ENCODE measurements at places on chromosomes 2 and 18.

- DNase-seq = no peak
Measured at GRCh38 chr2:191250400-191250799, 5.2 kb downstream of the MYO1B start.

- DNase-seq = no peak
Measured at GRCh38 chr18:77191071-77191751, 58.4 kb upstream of the GALR1 start.

DNA sequence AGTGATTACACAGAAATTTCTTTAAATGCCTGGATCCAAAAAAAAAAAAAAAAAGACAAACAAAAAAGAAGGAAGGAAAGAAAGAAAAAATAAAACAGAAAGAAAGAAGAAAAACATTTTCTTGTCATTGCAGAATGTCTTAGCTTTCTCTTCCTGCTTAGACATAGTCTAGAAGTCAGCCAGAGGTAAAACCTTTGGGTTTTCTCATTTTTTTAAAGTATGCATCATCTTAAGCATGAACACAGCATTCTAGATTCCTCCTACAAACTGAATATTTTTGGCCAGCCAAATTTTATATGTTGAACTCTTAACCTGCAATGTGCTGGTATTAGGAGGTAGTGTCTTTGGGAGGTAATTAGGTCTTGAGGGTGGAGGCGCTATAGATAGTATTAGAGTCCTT, 243.9 kb downstream of the TRIB2 start:
- no peak for DNase-seq

GRCh38 chr2:174939046-174939445, 66.1 kb downstream of the CHN1 start:
- DNase-seq = no peak

- DNase-seq = peak; percentile 73
Measured at GRCh38 chr2:117470311-117471095, 344.0 kb upstream of the DDX18 start.

DNA sequence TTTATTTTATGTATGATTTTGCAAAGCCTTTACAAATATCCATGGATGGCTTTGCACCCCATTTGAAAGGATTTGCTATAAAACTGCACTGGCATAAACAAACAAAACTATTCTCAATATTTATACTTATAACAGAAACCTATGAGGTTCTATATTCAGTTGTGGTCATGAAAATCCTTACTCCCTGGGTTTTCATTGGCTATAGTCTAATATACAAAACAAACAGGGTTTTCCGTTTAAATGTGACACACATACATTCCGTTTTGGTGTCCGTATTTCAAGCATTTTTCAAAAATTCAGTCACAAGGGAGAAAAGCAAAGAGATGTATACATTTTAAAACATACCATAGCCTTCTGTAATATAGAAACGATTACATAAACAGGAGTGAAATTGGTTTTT, 100.0 kb downstream of the TCF4 start:
- no peak for DNase-seq

DNA sequence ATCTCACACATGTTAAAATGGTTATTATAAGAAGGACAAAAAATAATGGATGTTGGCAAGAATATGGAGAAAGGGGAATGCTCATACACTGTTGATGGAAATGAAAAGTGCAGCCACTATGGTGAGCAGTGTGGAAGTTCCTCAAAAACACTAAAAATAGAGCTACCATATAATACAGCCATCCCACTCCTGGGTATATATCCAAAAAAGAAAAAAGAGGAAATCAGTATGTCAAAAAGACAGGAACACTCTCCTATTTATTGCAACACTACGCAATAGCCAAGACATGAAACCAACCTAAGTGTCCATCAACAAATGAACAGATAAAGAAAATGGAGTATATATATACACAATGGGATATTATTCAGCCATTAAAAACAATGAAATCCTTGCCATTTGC, 642.6 kb downstream of the RNF144A start:
- no peak for DNase-seq

DNA sequence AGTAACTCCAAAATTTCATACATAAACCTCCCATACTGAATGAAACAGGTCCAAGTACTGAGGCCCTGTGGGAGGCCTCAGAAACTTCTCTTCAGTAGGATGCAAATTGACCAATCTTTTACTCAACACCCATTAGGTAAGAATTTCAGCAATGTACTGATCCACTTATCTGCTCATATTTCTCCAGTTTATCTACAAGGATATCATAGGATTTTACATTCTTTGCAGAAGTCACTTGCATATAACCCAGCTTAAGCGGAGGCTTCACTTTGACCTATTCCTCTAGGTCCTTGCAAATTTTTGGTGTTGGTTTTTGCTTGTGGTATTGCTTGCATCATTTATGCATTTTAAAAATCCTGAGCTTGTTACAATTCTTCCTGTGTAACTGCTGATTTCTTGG, 28.8 kb upstream of the SLC3A1 start:
- no peak for DNase-seq

DNA sequence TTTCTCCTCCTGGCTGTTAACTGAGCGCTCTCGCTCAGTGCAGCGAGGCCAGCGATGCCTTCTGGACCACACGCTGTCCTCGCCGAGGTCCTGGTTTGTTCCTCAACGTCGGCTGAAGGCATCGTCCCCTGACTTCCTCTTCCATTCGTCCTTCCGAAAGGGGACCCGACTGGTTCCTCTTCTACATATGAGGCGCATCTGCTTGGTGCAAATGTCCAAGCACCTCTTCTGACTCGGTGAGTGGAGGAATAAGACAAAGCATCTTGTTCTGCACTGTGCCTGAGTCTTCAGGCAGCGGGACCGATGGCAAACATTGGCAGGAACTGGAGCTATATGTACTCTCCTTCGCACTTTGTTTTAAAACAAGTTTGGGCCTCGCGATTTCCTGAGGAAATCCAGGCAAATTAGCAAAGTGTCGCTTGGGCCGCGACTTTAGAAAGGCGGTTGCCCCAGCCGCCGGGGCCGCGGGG, 621 bp upstream of the KCNS3 start:
- DNase-seq = peak; percentile 44

DNA sequence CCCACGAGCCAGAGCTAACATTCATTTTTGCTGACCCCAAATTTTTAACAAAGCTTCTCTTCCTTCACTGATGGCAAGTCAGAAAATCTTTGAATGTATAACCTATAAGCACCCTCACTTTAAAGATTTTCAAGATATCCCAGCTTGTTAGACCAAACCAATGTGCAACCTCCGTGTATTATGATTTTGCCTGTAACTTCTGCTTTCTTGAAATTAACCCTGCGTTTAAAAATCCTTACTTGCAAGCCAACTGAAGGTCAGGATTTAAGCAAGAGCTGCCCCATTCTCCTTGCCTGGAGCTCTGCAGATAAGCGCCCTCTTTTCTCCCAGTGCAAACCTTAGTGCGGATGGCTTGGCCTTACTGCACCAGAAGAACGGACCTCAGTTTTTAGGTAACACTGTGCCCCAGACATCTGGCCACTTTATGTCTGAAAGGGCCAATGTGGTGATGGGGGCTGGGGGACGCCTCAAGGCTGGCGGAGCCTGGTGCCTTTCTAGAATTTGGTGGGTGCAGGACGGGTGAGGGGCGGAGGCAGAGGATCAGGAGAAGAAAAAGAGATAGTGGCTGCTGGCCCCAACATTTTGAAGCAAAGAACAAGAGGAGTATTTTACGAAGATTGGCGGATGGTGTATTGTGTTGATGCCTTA, 805 bp upstream of the TNFRSF11A start:
- no peak for DNase-seq

GRCh38 chr2:157480182-157480961, 36.5 kb upstream of the CYTIP start:
- no peak for DNase-seq

- DNase-seq = peak; percentile 43
Measured at GRCh38 chr18:70289351-70290312, 787 bp downstream of the SOCS6 start.

DNA sequence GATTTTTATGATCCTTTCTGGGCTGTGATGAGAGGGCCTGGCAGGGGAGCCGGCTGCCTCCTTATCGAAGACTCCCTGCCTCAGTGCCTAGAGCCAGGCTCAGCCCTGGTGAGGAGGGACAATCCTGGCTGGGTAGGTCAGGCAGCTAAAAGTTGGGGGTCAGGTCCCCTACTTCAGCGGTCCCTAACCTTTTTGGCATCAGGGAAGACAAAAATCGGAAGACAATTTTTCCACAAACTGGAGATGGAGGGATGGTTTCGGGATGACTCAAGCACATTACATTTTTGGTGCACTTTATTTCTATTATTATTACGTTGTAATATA, 53.1 kb downstream of the HS1BP3 start:
- no peak for DNase-seq

GRCh38 chr2:216879727-216880508, 20.1 kb upstream of the TNP1 start:
- no peak for DNase-seq

DNA sequence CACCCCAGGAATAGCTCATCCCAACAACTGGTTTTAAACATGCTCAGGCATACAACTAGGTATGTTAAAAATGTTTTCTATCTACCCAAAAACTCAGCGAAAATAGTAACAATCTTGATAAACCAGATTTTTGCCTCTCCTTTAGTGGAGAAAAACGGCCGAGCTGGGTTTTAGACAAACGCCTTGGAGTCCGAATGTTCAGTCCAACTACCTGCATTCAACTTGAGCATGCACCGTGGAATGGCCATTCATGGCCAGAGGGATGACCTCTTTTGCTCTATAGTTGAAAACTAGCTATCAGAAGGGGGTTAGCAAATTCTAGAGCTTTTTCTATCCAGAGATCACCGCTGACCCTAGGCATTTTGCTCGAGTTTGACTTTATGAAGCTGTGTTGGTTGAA, 30.8 kb downstream of the PDIA6 start:
- no peak for DNase-seq

- DNase-seq = no peak
Measured at GRCh38 chr2:159614534-159615366, 1.6 kb downstream of the BAZ2B start.

DNA sequence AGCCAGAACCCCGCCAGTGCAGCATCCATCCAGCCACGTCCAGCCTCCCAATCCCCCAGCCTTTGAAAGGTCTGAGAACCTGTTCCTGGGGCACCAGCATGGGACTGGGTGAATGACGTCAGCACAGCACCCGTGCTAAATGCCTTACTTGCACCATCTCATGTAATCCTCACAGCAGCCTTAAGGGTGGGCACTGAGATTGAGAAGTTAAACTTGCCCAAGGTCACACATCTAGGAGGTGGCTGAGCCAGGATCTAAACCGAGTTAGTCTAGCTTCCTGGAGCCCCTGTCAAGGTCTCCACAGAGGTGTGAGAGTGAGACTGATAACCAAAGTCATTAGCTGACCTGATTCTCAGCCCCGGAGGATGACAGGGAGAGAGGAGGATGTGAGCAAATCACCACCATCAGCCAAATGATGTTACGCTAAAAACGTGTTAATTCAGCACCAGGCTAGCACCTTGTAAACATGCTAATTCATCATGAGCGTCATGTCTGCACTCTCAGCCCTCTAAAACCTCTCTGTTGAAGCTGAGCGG, 4.6 kb downstream of the CD8A start:
- DNase-seq = no peak

- DNase-seq = no peak
Measured at GRCh38 chr2:218020281-218020680, 17.5 kb upstream of the TNS1 start.

DNA sequence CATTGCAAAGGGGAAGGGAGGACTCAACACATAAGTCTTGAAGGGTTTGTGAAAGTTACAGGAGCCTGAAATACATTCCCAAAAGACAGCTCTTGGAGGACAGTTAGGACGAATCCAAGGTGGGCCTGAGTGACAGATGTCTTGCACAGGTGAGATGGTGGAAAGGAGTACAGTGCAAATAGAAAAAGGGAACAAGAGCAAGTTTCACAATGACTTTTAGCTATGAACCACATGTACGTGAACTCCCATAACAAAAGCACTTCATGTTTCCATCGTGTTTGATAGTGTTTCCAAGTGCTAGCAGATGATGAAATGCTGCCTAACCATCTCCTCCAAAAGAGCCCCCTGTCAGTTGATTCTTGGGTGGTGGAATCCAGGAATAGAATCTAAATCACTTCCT, 1.8 kb downstream of the IL18RAP start:
- DNase-seq = no peak

- no peak for DNase-seq
Measured at GRCh38 chr18:55422456-55423180, 165.4 kb downstream of the TCF4 start.

DNA sequence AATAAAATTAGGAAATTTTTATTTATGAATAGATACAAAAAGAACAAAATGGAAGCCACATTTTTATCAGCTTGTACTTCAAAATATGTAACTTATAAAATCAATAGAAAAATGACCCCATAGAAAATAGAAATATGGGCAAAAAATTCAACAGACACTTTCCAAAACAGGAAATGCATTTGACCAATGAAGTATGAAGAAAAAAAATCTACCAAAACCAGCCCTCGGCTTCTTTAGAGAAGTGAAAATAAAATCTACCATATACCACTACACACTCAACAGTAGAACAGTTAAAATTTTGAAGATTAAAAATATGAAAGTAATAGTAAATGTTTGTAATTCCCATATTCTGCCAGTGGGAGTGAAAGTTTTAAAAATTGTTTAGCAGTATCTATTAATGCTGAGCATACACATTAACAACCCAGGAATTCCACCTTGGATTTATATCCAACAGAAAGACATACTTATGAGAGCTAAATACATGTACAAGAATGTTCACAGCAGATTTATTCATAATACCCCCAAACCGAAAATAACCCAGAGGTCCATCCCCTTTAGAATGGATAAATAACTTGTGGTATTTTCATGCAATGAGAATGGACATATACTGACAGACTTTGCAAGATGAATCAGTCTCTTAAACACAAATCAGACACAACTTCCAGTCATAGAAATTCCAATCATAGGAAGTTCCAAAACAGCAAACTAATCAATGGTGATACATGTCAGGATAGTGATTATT, 318.0 kb downstream of the FIGN start:
- DNase-seq = no peak

DNA sequence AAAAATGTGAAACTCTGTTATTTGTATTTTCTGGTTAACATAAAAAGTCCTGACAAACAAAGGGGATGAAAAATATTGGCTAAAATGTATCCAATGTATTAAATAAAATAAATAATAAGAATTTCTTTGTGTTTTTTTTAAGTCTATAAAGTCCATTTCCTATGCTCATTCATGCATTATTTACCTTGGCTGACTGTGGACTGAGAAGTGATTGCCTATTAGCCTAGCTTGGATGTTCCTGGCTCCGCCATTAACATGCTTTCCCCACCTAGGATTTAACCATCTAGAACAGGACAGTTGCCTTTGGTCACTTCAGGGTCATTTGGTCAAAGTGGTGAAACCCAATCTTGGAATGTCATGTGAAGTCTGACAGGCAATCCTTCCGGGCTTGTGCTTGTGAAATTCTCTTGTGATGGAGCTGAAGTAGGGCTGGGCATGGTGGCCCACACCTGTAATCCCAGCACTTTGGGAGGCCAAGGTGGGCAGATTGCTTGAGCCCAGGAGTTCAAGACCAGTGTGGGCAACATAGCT, 60.4 kb upstream of the TANC1 start:
- no peak for DNase-seq

DNA sequence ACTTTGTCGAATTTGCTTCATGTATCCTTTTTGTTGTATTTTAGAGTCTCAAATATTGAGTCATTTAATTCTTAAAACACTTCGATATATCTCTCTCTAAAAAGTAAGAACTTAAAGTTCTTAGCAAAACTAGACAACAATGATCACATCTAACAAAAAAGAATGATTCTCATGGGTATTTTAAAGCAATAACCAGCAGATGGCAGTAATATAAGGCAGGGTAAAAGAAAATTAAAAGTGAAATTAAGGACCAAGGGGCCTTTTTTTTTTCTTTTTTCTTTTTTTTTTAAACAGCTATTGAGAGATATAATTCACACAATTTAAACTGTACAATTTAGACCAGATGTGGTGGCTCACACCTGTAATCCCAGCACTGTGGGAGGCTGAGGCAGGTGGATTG, 9.9 kb upstream of the AOX1 start:
- DNase-seq = no peak

- no peak for DNase-seq
Measured at GRCh38 chr2:192952245-192952644, 757.5 kb upstream of the TMEFF2 start.

All from H9 (cell line).